Activated CD8-positive, alpha-beta T cell treated with anti-CD3 and anti-CD28 coated beads, Interleukin-2, amount 10 ng/mL, durations not matched to agents 7 days and 5 days (primary cell): ENCODE measurements at places on chromosomes 7 and 10. TPM values are rescaled to one million over a fixed set of nuclear protein-coding genes. Genes with fewer than 3 reads are reported as not detected.

DNA sequence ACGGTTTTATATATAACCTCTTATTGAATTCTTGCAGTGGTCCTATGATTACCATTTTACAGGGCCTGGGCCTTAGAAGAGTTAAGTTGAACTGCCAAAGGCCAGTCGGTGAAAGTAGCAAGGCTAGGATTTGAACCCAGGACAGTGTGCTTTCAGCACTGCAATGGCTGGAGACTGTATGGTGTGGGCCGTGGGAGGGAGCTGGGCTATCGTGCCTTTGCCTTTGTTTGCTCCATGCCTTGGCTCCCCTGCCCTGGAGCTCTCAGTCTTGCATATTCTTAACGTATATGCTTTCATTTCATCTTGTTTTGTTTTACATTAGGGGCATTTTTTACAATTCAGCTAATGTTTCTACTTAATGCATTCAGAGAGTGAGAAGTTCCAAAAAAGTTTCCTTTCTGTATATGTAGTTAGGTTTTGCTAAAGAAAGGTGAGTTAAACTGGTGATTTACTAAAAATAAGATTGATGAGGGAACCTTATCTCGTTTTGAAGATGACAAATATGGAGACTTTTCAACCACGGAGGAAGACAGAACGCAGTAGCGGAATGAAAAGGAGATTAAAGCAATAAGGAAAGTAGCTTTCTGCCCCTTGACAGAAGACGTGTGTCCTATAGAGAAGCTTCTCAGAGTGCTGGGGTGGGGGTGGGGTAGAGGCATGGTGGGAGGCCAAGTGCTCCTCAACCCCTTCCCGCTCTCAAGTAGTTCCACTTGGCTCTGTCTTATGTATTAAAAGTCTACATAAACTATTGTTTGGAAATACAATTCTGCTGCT lies 82.5 kb downstream of the RTKN2 start:
- peaks cover 41% of the 10 kb centered on the region for H3K36me3 ChIP-seq
- peak overlapping the region; percentile 39 for H3K4me3 ChIP-seq
- no peaks in the 10 kb centered on the region for H3K27me3 ChIP-seq
- H3K4me1 ChIP-seq: peaks cover 68% of the 10 kb centered on the region

- peaks cover 10% of the 10 kb centered on the region for H3K36me3 ChIP-seq
- no peak for DNase-seq
- H3K4me1 ChIP-seq: peaks cover 22% of the 10 kb centered on the region
- H3K4me3 ChIP-seq: no peak overlapping the region
Observed at GRCh38 chr7:87223666-87224065, 4.1 kb upstream of the TMEM243 start.

GRCh38 chr7:100095289-100095688 lies 5.9 kb downstream of the MCM7 start:
- H3K4me3 ChIP-seq: no peak overlapping the region
- H3K36me3 ChIP-seq: peaks cover 93% of the 10 kb centered on the region
- no peaks in the 10 kb centered on the region for H3K27me3 ChIP-seq
- H3K27ac ChIP-seq: peak overlapping the region; percentile 43

DNA sequence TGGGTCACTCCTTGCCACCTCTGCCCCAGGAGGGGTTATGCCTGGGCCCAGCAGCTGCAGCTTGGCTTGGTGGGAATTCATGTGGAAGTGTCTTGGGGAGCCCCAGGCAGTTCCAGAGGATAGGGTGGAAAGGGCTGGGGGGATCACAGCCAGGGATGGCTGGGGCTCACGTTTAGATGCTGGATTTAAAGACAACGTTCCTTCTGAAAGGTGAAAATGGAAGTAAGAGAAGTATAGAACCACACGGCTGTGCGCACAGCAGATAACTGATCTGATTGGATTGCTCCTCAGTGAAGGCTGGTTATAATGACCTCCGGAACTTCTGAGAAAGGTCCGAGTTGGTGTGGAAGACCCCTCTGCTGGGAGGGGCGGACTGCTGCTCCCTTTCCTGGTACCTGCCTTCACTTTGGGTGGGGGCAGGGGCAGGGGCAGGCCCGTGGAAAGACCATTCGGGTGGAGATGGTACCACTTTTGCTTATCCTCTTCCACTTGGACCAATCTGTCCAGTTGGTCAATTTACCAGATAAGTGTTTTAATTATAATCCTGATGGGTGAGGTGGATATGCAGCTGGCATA lies 7.9 kb upstream of the MYL7 start:
- no peak for DNase-seq
- H3K36me3 ChIP-seq: no peaks in the 10 kb centered on the region
- no peak overlapping the region for H3K27ac ChIP-seq

NUTM2A gene
- 0.29 TPM for total RNA-seq
